Left lung (tissue), 14 donors: ENCODE measurements at places on chromosomes 1 and 21.

DNA sequence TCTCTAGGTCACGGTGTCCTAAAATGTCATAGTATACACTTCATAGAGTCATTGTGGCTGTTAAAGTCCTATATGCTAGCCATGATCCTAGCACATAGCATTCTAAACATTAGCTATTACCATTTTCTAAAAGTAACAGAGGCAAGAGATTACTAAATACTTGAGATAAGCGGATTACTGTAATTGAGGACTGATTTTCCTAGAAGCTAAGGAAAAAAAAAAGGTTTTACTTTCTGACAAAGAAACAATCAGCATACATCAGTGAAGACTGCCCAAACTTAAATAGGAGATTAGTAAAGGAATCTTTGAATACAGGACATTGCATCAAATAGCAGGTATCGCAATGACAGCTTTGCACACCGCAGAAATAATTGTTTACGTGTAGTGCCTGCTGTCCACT, 91.3 kb upstream of the HNRNPU start:
- no peak for DNase-seq

DNA sequence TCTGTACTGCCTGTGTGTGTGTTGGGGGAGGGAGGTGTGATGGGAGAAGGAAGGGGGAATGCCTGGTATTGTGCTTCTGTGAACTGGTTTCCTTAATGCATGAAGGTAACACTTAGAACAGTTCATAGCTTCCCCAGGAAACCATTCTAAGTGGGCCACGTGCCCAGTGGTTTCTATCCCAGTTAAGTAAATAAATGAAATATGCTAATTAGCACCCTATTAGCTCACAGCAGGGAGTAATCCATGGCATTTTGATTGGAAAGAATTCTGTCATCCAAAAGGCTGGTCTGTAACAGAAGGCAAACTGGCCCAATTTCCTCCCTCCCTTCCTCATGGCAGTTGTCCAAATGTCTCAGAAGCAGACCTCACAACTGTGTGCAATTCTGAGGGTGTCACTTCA, 199.3 kb downstream of the TTLL7 start:
- no peak for DNase-seq

GRCh38 chr1:227170361-227171166, 147.7 kb downstream of the CDC42BPA start:
- DNase-seq: no peak

GRCh38 chr1:46490656-46491442, 1.2 kb downstream of the DMBX1 start:
- no peak for DNase-seq

DNA sequence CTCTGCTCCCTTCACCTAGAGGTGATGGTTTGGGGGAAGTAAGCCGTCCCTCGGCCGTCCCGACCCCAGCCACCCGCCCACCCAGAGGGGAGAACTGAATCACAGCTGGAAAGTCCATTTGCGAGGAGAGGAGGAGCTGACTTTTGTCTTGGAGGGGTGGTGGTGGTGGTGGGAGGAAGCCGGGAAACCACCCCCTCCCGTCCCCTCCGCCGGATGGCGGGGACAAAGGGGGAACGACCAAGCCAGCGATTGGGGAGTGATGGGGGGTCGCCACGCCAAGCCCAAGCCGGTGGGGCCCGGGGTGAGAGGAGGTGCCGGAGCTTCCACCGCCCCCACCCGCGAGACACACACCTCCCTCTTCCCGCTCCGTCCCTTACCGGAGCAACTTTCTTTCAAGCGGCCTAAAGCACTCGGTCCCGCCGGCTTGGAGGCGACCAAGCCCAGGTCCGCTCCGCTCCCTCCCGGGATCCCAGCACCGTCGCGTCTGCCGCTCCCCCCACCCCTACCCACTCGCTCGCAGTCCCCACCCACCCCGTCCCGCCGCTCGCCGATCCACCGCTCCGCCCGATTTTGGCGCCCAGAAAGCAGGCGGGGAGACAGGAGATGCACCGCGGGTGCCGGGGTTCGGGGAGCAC, 540 bp downstream of the ARHGEF2 start:
- peak; percentile 73 for DNase-seq

GRCh38 chr1:107863342-107863741, 101.6 kb downstream of the VAV3 start:
- DNase-seq: no peak

- DNase-seq: no peak
Observed at GRCh38 chr1:243416495-243416894, 160.7 kb downstream of the SDCCAG8 start.

DNA sequence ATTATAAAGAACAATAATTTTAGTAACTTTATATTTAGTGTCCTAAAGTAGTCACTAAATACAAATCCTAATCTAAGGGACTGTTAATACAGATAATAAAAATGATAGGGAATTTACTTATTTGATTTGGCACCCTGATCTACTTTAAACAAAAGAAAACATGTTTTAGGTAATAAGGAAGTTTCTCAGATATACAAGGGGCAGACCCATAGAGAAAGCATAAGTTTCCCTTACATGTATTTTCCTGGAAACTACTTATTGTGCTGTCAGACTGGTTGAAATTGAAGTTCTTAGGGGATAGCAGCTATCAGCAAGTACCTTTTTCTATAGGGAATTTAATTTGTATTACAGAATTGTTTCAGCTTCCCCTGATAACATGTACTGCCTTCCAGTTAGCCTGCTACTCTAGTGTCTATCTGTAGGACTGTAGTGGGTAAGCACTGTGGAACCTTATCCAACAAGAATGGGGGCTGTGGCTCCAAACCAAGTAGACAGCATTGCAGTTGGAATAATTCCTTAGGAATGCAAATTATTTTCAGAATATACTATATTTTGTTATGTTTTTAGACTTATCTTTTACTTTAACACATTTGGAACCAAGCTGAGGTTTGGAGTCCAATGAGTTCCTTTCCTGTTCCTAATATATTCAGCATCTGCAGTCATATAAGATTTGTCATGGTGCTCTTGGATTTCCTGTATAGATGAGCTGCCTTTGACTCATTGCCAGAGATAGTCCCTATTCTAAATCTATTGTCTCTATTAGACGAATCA, 14.7 kb downstream of the MSH4 start:
- DNase-seq: no peak

- no peak for DNase-seq
Observed at GRCh38 chr1:243244432-243244841, 10.6 kb downstream of the CEP170 start.

DNA sequence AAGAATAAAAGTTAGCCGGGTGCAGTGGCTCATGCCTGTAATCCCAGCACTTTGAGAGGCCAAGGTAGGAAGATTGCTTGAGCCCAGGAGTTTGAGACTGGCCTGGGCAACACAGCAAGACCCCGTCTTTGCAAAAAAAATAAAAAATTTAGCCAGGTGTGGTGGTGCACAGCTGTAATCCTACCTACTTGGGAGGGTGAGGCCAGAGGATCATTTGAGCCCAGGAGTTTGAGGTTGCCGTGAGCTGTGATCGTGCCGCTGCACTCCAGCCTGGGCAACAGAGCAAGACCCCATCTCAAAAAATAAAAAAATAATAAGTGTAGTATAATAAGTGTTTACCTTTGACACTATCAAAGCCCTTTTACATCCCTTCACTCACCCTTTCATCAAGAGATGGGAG, 5.0 kb downstream of the ACTN2 start:
- no peak for DNase-seq

DNA sequence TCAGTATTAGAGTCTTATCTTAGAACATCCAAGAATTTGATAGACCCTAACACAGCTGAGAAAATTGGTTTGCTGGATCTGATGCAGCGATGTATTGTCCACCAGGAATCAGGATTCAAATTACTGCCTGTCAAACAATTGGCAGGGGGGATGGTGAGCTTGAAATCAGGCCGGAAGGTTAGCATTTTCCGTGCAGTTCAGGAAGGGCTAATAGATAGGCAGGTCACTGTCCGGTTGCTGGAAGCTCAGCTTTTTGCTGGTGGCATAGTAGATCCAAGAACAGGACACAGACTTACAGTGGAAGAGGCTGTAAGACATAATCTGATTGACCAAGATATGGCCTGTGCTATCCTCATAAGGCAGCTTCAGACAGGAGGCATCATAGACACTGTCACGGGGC, 127.2 kb downstream of the MACF1 start:
- DNase-seq: no peak

DNA sequence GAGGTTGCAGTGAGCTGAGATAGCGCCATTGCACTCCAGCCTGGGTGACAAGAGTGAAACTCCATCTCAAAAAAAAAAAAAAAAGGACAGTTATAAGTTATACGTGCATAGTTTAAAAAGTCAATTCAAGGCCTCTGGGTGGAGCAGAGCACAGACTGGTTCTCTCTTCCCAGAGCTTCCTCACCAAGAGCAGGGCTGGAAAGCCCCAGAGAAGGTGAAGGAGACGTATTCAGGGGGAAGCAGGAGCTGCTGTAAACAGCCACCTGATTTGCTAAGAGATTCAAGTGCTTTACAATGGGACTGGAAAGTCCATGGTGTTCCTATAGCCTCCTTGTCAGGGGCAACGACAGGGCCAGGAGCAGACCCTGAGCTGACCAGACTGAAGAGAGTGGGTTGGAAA, 85.0 kb upstream of the LYST start:
- no peak for DNase-seq

GRCh38 chr1:7497107-7497637, 273.9 kb upstream of the VAMP3 start:
- no peak for DNase-seq

DNA sequence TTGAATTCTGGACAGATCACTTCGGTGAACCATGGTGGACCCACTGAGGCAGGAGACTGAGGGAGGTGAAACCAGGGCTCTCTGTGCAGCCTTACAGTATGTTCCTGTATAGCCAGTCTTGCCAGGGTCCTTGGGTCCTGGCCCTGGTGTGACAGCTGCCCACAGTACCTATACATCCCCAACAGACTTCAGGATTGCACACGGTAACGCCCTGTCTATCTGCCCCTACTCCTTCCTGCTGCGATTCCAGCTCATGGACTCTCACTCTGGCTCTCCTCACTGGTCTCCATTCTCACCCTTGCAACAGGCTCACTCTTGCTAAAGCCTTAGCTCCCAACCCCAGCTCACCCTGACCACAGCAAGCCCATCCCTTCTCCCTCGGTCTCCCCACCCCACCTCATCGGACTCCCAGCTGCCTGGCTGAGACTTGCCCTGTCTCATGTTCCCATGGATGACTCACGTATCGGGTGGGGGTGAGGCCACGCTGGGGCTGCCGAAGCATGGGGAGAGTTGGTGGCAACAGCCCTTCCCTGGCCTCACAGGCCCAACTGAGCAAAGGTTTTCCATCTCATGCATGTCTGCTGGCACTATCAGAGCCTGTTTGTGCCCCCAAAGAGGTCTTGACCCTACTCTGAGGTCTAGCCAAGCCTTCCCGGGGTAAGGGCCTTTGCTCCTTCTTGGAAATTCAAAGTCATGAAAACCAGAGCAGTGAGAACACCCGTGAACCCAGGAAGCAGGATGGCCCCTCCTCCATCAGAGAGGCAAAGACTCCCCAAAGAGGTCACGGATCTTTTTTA, 7.1 kb downstream of the PHLDA3 start:
- DNase-seq: peak; percentile 88

DNA sequence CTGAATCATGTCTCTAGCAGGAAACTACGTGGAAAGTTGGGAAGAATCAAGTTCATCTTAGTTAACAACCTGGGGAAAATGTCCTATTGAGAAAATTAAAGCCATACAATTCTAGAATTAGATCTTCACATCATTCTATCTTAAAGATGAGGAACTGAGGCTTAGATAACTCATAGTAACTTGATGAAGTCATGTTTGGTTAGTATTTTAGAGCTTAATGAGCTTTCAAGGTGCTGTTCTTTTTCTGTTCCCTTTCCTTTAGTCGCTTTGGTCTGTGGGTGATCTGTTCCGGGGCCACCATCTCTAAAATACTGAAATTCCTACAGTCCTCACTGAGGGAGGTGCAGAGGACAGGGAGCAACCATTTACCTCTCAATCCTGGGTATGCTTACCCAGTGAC, 4.3 kb upstream of the GLUL start:
- no peak for DNase-seq

- no peak for DNase-seq
Observed at GRCh38 chr1:21681426-21681825, 12.3 kb upstream of the RAP1GAP start.

GRCh38 chr1:159854116-159854692, 8.3 kb downstream of the VSIG8 start:
- peak; percentile 85 for DNase-seq

GRCh38 chr1:51422367-51423072, 92.2 kb upstream of the TTC39A start:
- DNase-seq: no peak

- no peak for DNase-seq
Observed at GRCh38 chr21:14271053-14271452, 55.1 kb downstream of the RBM11 start.

DNA sequence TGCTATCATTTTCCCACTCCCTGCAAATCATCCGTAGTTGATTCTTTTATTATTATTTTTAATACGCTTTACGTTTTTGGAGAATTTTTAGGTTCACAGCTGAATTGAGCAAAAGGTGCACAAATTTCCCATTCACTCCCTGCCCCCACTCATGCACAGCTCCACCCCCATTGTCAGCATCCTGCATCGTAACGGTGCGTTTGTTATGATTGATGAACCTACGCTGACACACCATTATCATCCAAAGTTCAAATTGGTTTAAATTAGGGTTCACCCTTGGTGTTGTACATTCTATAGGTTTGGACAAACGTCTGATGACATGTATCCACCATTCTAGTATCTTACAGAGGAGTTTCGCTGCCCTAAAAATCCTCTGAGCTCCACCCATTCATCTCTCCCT, 44.5 kb downstream of the EDARADD start:
- DNase-seq: no peak

- no peak for DNase-seq
Observed at GRCh38 chr1:39094685-39095084, 68.5 kb downstream of the NDUFS5 start.

DNA sequence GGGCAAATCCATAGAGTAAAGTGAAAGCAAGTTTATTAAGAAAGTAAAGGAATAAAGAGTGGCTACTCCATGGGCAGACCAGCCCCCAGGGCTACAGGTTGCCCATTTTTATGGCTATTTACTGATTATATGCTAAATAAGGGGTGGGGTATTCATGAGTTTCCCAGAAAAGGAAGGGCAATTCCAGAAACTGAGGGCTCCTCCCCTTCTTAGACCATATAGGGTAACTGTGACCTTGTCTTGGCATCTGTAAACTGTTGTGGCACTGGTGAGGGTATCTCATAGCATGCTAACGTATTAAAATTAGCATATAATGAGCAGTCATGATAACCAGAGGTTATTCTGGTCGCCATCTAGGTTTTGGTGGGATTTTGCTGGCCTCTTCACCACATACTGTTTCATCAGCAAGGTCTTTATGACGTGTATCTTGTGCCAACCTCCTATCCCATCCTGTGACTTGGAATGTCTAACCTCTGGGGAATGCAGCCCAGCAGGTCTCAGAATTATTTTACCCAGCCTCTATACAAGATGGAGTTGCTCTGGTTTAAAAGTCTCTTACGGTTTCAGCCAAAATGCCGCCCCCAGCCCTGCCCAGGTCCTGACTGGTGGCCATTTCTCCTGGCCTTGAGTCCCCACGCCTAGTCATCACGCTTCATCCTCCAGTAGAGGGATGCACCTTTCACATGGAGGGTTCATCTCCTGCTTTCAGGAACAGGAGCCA, 982 bp upstream of the TRIM17 start:
- DNase-seq: no peak
